Epithelial cell of proximal tubule (primary cell): ENCODE measurements at places on chromosomes 6 and 20. TPM values are rescaled to one million over a fixed set of nuclear protein-coding genes. Genes with fewer than 3 reads are reported as not detected.

The SUMO4 gene
- total RNA-seq, result not detected in 2 replicates

The SLC17A2 gene
- total RNA-seq, result not detected in 2 replicates

The PKIB gene
- 23.2 and 48.5 TPM in 2 replicates for total RNA-seq

GRCh38 chr6:87879132-87879861, 168.3 kb upstream of the SPACA1 start:
- no peak for DNase-seq

GRCh38 chr20:38498909-38499308, 26.3 kb downstream of the RALGAPB start:
- no peak for DNase-seq
